ENCODE measurements at places on chromosomes 1 and 21.

- DNase-seq = no peak
Measured at GRCh38 chr1:151988405-151988923, 5.2 kb downstream of the S100A10 start.

DNA sequence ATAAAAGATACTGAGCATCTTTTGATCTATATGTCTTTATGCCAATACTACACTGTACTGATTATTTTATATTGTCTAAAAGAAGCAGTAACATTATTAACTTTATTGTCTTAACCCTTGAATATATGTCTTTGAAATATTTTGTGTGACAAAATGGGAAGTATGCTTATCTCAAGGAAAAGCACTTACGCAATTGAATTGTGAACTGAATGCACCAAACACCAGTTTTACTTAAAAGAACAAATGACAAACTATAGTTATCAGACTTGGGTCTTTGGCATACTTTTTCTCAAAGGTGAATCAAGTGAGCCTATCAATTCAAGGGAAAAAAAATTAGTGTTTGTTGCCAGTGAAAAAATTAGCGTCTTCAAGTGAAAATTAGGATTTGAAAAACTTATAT is 9.2 kb upstream of the SLC6A9 start:
- no peak for DNase-seq

DNA sequence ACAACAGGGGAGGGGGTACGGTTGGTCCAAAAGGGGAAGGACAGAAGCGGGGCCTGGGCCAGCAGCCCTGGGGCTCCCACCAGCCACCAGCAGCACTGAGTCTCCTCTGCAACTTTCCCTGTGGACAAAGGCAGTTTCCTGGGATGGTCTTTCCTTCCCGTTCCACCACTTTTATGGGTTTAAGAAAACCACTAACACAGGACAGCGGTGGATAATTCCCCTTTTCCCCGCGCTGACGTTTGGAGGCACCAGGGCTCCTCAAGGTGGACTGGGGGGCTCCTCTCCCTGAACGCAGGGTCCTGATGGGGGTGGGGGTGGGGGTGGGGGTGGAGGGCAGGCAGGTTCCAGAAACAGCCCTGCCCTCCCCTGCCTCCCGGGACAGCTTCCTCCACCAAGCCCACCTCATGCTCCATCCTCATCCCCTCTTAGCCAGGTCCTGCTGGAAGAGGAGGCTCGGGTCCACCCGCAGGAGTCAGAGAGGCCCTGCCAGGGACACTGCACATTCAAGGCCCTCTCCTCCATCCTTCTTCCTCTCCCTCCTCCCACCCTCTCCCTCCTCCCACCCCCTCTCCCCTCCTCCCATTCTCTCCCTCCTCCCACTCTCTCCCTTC is 4.8 kb upstream of the COL6A1 start:
- no peak for DNase-seq

GRCh38 chr1:94746635-94747525 is 73.3 kb upstream of the SLC44A3 start:
- no peak for DNase-seq

GRCh38 chr1:243910607-243911006 is 60.6 kb upstream of the AKT3 start:
- DNase-seq = no peak

DNA sequence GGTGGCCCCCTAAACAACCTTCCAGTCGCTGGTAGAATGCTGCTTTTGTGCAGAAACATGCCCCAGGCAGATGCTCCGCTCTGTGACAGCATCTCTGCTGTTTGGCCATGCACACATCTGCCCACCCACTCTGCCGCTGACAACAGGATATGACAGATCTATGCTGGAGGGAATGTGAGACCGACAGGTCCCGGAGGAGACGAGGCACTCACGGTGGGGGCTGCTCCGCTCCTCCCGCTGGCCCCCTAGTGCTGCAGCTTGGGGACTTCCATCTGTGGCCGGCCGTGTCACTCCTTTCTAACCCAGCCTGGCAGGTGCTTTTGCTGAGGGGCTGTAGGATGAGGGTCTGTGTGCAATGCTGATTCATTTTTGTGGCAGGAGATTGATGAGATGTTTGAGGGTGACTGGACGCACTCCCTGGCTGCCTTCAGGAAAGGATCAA is 49.1 kb upstream of the DMRTB1 start:
- DNase-seq = no peak

DNA sequence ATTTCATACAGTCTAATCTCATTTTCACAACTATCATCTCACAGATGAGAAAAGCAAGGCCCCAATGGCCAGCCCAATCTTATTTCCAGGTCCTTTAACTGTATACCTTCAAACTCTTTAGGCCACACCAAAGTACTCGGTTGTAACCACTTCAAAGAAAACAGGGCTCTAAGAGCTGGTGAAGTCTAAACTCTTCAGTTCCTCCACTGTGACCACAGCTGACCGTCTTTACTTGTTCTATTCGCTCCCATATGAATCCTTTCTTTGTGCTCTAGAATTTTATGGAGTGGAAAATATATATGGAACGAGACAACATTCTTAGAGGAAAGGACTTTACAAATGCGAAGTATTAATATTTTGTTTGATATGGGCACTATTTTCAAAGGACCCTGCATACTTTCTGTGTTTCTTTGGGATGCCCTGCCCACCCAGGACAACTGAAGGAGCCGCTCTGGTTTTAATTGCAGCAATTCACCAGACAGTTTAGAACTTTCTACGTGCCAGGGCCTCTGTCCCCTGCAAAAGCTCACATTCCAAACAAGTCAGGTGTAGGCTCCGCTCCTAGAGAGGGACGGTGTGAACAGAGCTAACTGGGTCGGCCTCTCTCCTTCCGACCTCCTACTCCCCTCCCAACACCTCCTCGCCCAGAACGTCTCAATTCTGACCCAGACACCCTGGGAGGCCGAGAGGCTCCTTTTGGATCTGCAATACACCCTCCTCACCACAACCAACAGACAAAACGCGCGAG is 15.7 kb downstream of the IER5 start:
- no peak for DNase-seq

DNA sequence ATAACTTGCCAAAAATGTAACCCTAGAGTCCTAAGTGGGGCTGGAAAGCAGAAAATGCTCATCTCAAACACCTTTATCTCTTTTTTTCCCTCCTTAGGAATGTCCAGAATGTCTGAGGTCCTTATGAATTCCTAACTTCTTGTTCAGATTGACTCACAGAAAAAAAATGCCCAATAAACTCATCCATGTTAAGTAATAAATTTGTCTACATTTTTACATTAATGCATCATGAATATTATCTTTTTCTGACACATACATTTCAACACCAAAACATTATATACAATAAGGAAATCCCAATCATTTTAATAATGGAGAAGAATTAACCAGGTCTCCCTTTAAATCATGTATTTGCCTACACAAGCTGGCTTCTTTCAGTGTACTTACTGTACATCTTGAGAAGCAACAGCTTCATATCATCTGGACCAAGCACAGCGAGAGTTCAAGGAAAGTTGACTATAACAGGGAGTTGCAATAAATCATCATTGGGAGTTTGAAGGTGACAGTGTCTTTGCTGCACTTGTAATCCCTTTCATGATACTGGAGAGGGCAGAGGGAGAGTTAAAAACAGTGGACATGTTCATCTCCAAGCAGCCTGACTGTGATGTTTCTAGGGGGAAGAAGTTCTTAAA is 565.2 kb downstream of the LTN1 start:
- DNase-seq = no peak

GRCh38 chr1:203459671-203460201 is 15.9 kb upstream of the PRELP start:
- DNase-seq = no peak

- DNase-seq = no peak
Measured at GRCh38 chr1:215992620-215993019, 425.5 kb downstream of the KCTD3 start.

- no peak for DNase-seq
Measured at GRCh38 chr1:244782056-244782455, 53.4 kb upstream of the COX20 start.

GRCh38 chr1:40067851-40068250 is 27.3 kb downstream of the CAP1 start:
- no peak for DNase-seq

DNA sequence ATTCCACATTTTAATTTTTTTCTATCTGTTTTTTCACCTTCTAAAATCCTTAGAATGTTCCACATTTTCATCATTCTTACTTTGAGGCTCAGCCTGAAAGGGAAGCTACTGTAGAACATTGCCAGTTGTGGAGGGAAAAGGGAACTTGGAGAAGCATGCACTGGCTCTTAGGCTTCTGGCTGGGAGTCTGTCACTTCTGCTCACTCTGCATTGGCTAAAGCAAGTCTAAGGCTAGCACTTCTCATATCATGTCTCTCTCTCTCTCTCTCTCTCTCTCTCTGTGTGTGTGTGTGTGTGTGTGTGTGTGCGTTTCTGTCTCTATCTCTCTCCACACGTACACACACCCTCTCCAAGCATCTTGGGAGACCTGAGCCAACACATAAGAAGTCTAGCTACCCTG is 49.6 kb upstream of the ADAR start:
- no peak for DNase-seq

GRCh38 chr1:53521924-53522552 is 62.8 kb downstream of the DMRTB1 start:
- DNase-seq = no peak

- no peak for DNase-seq
Measured at GRCh38 chr1:206469933-206470691, at the start of gene IKBKE. IKBKE (plus strand) TSS chr1:206470476; CDS start chr1:206473228, 2,752 bp downstream.

DNA sequence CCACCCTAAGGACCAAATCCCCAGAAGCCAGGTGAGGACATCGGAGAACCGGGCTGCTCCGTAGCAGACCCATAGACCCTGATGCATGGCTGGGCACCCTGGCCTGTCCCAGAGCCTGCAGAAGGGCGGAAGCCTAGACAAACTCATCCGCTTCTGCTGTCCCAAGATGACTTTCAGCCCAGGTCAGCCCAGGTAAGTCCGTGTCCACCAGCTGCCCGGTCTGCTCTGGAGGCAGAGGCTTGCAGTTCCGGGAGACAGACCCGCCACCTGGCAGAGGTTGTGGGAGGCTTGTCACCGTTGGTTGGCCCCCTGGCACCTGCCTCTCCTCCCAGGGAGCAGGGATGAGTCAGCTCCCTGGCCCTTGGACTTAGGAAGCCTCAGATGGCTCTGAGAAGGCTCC is 22.8 kb upstream of the POFUT2 start:
- DNase-seq = no peak

DNA sequence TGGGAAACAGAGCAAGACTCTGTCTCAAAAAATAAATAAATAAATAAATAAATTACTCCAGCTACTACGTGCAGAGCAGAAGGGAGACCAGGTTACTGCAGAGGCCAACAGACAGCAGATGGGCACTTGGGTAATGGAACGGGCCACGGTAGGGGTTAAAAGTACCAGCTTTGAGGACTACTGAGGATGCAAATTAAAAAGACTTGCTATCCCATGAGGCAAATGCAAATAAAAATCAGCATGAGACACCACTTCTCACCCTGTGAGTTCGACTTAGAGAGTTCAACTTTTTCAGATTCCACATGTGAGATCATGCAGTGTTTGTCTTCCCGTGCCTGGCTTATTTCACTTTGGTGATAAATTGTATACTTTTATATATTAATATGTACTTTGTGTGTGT is 6.6 kb downstream of the SLC2A5 start:
- no peak for DNase-seq

- DNase-seq = no peak
Measured at GRCh38 chr1:236834876-236835275, 39.8 kb downstream of the MTR start.

GRCh38 chr1:210536254-210536961 is 207.7 kb downstream of the HHAT start:
- no peak for DNase-seq

- no peak for DNase-seq
Measured at GRCh38 chr1:234702342-234703000, 92.5 kb upstream of the IRF2BP2 start.

DNA sequence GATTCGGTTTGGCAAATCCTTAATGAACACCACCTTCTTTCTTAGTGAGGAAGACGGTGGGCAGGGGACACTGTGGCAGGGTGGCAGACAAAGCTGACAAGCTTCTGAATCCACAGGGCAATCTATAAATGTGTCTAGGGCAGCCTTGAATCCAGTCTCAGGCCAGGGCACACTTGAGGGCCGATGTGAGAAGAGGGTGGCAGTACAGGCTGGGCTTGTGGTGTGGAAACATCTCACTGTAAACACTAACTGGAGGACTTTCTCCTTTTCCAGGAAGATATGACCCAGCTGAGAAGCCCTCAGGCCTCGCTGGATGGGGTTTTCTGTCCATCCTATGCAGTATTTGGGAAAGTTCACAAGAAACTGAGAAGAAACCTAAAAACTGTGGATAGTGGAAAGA is 46.5 kb downstream of the PKP1 start:
- no peak for DNase-seq

GRCh38 chr1:54575605-54576290 is 27.7 kb downstream of the ACOT11 start:
- no peak for DNase-seq

- no peak for DNase-seq
Measured at GRCh38 chr1:21762022-21762404, 20.9 kb downstream of the USP48 start.

DNA sequence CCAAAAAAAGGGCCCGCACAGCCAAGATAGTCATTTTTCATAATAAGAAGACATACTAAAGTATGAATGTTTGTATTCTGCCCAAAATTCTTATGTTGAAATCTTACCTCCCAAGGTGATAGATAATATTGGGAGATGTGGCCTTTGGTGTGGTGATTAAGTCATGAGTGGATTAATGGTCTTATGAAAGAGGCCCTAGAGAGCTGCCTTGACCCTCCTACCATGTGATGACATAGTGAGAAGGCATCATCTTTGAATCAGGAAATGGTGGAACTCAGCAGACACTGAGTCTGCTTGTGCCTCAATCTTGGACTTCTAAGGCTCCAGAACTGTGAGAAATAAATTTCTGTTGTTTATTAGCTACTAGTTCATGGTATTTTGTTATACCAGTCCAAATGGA is 11.8 kb upstream of the RNPC3 start:
- DNase-seq = no peak

GRCh38 chr1:17557986-17558385 is 18.5 kb downstream of the ARHGEF10L start:
- no peak for DNase-seq

GRCh38 chr1:3170561-3171453 is 101.8 kb downstream of the PRDM16 start:
- DNase-seq = no peak

- DNase-seq = no peak
Measured at GRCh38 chr1:229119876-229120275, 151.0 kb upstream of the RAB4A start.

- DNase-seq = no peak
Measured at GRCh38 chr1:66402194-66402593, 131.8 kb upstream of the SGIP1 start.

GRCh38 chr1:58999676-59000075 is 215.8 kb upstream of the JUN start:
- DNase-seq = no peak

DNA sequence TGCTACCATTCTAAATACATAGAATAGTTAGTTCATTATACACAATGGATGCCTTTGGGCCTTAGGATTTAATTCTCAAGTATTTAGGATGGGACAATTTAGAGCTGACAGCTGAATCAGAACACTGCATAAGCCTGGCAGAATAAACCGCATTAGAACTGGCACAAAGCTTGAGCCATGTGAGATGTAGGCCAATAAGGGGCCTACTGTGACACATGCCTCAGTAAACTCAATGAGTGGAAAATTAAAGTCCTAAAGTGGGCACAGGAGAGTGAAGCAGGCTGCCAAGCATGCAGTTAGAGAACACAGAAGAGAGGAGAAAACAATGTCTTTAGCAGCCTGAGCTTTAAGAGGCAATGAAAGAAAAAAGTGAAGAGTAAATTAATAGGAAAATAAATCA is 24.3 kb downstream of the SCYL3 start:
- DNase-seq = no peak

GRCh38 chr21:22260274-22260673 is 1262.1 kb downstream of the NCAM2 start:
- DNase-seq = no peak

- no peak for DNase-seq
Measured at GRCh38 chr1:31670593-31670964, 25.9 kb upstream of the PEF1 start.

Data from cerebellar nuclear complex (tissue), 1 donor.